ENCODE measurements at places on chromosomes 16 and 17. TPM values are rescaled to one million over a fixed set of nuclear protein-coding genes. Genes with fewer than 3 reads are reported as not detected.

DNA sequence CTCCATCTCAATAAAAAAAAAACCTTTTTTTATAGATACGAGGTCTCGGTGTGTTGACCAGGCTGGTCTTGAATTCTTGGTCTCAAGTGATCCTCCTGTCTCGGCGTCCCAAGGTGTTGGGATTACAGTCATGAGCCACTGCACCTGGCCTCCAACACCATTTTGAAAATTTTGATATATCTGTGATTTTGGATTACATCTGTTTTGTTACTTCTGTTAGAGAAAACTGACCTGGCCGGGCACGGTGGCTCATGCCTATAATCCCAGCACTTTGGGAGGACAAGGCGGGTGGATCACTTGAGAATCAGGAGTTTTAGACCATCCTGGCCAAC lies 18.6 kb downstream of the RMI2 start:
- no peak for DNase-seq

DNA sequence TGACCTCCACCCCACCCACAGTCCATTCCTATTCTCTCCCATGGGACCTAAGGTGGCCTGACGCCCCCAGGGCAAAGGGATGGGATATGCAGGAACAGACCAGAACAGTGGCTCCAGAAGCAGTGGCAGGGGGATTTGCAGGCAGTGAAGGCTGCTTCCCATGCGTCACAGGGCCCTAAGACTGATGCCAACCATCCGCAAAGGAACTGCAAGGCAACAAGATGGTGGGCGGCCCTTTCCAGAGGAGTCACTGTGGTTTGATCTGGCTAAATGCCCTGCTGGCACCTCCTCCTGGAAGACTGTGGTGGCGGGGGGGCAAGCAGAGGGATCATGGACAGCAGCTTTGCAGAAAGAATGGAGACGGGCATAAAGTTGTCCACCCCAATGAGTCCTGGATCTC lies 4.4 kb upstream of the SLC39A11 start:
- DNase-seq = no peak

GRCh38 chr16:19365486-19365885 lies 52.2 kb upstream of the TMC5 start:
- DNase-seq = no peak

DNA sequence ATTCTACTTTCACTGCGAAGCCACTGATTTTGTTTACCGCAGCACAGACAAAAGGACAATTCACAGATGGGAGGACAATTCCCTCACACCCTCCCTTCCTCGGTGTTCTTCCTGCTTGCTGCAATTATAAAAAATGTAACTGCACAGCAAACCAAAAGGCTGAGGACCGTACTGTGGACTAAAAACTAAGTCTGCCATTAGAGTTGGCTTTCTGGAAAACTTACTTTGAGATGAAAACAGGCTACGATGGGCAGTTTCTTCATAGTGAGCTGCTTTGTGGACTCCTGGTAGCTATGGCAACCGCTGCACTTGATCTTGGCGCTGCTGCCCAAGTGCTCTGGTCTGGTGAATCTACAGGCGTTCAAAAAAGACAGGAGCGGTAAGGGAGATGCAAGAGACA lies 35.2 kb downstream of the USP22 start:
- no peak for DNase-seq

DNA sequence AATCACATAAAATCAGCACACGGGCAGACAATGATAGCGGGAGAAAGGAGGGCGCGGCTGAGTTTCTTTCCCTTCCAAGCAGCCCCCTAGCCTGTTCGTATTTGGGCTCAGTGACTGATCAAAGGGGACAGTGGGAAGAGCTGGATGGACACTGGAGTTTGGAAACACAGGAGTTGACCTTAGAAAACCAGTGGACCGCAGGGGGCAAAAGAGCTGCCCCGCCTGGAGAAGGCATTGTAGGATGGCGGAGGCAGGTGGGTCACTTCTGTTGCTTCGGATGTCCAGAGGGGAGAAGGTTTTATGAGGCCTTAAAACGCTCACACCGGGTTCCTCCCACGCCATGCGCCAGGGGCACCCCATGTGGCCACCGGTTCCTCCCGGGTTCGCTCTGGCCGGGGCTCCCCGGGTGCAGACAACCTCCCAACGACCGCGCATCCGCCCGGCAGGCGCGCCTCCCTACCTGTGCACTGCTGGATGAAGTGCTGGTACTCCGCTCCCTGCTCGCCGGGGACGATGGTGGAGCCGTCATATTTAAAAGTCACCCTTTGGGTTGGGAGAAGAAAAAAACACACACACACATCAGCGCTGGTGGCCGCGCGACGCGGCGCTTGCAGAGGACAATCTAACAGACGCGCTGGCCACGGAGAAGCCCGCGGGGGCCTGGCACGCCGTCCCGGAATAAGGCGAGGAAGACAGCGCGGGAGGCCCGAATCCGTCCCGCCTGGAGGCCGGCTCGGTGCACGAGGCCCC lies 662 bp downstream of the COTL1 start:
- DNase-seq = peak; percentile 81

DNA sequence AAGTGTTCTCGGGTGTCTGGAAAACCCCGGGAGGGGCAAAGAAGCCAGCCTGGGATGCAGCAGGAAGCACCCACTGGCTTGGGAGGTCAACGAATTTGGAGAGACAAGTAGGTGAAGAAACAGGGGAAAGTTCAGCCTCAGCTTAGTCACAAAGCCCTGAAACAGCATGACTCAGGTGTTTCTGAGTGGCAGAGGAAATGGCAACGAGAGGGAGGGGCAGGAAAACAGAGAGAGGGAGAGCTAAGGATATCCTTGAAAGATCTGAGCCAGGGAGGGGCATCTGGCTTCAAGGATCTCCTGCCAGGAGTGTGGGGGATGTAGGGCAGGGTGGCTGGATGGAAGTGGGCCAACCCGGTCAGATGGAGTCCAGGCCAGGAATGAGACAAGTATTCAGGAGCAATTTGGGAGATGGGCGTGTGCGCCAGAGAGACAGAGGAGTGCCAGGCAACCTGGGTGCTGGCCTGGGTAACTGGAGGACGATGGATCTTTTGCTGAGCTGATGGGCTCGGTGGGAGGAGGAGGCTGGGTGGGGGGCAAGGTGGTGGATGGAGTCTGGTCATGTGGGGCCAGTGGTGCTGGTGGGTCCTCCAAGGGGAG lies 27.2 kb downstream of the ABCC3 start:
- no peak for DNase-seq

- no peak for DNase-seq
Measured at GRCh38 chr16:1790261-1790610, 3.3 kb downstream of the IGFALS start.

DNA sequence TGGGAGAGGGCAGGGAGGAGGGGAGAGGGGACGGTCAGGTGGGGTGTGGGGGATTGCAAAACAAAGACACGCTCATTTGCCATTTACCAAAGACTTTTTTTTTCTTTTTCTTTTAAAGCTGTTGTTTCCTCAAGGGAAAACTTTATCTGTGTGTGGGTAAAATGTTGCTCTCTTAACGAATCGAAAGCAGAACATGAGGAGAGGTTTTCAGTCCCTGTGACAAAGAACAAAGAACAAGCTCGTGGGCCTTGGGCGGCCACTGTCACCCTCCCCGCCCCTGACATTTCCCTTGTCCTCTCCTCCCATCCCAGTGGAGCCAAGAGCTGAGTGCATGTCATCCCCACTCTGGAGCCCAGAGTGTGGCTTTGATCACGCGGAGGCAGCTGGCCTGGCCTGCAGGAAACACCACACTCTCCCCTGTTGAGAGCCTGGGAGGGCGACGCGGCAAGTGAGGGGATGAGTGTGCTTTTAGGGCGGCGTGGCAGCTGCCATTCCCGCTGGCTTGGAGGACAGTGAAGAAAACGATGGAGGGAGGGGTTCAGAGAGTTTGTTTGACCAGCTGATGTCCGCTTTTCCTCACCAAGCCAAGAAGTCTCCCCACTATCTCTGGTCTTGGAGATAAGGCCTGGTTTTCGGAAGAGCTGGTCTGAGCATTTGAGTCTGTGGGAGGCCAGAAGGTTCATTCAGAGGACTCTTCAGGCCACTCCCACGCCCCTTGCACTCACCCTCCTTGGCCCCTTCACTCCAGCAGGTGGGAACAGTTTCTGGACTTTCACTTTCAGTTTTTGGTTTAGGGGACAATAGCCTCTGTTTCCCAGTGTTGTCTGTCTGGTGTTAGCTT lies 11.4 kb downstream of the CCR7 start:
- DNase-seq = no peak

DNA sequence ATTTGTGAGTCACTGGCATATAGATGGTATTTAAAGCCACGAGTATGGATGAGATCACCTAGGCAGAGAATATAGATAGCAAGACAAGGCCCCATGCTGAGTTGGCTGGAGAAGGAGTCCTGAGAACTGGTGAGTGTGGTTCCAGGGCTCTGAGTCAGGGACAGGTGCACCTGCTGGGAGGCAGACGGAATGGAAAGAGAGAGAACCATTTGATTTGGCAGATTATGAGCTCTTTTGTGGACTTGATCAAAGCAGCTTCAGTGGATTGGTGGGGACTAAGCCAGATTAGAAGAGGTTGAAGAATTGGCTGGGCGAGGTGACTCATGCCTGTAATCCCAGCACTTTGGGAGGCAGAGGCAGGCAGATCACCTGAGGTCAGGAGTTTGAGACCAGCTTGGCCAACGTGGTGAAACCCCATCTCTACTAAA lies 4.3 kb upstream of the C16orf92 start:
- DNase-seq = no peak

- peak; percentile 44 for DNase-seq
Measured at GRCh38 chr17:33593991-33594390, 300.9 kb upstream of the ASIC2 start.

GRCh38 chr17:6299275-6299674 lies 135.6 kb downstream of the AIPL1 start:
- no peak for DNase-seq

DNA sequence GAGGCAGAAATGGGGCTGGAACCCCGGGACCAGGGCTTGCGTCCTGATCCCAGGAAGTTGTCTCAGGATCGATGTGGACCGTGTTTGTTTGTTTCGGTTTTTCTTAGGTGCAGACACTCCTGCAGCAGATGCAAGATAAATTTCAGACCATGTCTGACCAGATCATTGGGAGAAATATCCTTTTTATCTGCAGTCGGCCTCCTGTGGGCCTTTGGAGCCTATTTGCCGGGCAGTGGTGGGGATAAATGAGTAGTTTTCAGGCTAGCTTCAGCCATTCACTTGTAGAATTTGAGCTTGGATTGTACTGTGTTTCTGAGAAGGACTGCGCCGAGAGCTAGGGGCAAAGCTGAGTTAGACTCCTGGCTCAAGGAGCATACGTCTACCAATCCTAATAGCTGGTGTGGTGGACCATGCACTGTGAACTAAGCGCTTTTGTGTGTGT lies 816 bp downstream of the HSBP1 start:
- no peak for DNase-seq

- no peak for DNase-seq
Measured at GRCh38 chr16:25783226-25783625, 91.5 kb downstream of the HS3ST4 start.

CCL4L2 gene
- total RNA-seq = 26.9 TPM

ACSM3 gene
- total RNA-seq = 1.6 TPM

SLC5A11 gene
- total RNA-seq = 0.11 TPM

HASPIN gene
- total RNA-seq = 20.3 TPM

CDH3 gene
- total RNA-seq = not detected
